Frontal cortex (tissue), 4 donors: ENCODE measurements at places on chromosomes 7 and 10. TPM values are rescaled to one million over a fixed set of nuclear protein-coding genes. Genes with fewer than 3 reads are reported as not detected.
A peak's percentile ranks its signal among the peaks of the same experiment; 100 is the strongest.

DNA sequence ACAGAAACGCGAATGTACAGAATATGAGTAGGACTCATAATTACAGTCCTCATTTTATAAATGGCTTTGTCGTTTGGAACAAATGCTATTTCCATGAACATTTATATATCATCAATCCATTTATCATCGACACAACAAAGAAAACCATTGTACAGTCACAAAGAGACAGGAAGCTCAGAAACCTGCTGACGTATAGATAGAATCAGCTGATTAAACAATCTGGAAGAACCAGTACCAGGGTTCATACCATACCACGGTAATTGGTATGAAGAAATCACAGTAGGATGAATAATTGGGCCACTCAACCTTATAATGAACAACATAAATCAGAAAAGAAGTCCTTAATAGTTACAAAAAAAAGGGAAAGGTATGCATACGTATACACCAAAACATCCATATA, 295.0 kb downstream of the PARD3 start:
- no peak for DNase-seq

The SLC26A4 gene
- total RNA-seq: 4.1 TPM

The FHIP2A gene
- total RNA-seq: 48.5 TPM

DNA sequence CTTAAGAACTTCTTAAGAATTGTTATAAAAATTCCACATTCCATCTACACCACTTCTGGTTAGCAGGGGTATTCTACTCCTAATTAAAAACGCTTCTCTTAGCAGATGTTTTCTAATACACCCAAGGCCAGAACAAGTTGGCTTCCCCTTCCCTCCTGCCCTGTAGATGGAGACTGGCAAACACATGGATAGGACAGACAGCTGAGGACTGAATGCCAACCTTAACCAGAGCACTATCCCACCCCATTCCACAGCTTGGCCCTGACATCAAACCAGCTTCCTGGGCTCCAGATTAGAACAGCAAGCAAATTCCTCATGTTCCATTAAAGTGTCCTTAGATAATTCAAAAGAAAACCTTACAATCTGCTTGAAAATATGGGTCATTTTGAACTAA, 56.6 kb upstream of the IL6 start:
- no peak for DNase-seq

The MTURN gene
- total RNA-seq: 368 TPM

- no peak for DNase-seq
Observed at GRCh38 chr10:73141603-73142002, 26.2 kb downstream of the ECD start.

The ITPRID1 gene
- total RNA-seq: 1.2 TPM

The GPR158 gene
- total RNA-seq: 9.0 TPM

GRCh38 chr10:43211030-43211429, 55.8 kb downstream of the RASGEF1A start:
- no peak for DNase-seq

The SEC31B gene
- total RNA-seq: 3.7 TPM

The POLR3A gene
- total RNA-seq: 39.1 TPM

DNA sequence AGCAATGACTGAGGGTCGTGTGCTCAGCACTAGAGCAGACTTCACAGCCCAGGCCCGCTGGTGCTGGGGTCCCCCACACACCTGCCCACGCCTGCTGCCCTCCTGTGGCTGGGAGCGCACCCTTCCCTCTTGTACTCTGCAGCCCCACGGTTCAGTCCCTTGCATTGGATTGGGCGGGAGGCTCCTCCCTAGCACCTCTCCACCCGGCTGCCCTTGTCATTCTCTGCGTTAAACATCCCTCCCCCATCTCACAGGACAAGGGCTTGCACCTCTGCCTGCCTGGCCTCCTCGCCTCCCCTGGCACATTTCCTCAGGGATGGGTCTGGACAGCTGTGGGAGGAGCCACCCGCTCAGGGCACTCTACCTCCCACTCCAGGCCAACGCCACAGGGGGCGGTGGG, 68.6 kb downstream of the ALOX5 start:
- no peak for DNase-seq

DNA sequence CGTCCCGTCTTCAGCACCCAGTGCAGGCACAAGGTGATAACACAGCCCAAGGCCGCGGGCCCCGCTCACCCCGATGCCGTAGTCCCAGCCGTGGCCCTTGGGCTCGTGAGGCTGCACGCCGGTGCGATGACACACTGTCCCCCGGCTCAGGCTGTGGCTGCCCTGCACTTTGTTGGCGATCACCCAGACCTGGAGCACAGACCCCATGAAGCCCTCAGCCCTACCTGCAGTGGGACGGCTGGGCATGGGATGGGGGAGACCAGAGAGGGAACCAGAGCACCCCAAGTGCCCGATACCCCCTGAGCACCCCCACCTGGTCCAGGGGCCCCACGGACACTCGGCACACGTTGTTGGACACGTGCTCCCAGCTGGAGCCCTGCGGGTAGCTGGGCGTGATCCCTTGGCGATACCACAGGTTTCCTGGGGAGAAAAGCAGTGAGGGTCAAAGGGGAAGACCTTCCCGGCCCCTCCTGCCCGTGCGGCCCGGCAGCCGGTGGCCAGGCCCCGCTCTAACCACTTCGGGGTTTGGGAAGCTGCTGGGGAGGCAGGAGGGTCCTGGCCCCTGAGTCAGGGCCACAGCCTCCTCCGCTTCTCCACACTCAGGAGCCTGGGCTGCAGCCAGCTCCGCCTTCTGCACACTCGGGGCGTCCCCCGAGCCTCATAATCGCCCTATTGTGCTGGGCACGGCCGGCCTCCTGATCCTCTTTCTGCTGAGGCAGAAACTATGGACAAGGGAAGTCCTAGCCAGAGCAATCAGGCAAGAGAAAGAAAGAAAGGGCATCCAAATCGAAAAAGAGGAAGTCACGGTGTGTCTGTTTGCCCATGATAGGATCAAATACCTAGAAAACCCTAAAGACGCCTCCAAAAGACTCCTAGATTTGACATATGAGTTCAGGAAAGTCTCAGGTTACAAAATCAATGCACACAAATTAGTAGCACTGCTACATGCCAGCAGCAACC, 6.7 kb downstream of the BHLHA15 start:
- DNase-seq: peak; percentile 79

- DNase-seq: no peak
Observed at GRCh38 chr7:46397591-46397990, 476.5 kb upstream of the IGFBP3 start.

DNA sequence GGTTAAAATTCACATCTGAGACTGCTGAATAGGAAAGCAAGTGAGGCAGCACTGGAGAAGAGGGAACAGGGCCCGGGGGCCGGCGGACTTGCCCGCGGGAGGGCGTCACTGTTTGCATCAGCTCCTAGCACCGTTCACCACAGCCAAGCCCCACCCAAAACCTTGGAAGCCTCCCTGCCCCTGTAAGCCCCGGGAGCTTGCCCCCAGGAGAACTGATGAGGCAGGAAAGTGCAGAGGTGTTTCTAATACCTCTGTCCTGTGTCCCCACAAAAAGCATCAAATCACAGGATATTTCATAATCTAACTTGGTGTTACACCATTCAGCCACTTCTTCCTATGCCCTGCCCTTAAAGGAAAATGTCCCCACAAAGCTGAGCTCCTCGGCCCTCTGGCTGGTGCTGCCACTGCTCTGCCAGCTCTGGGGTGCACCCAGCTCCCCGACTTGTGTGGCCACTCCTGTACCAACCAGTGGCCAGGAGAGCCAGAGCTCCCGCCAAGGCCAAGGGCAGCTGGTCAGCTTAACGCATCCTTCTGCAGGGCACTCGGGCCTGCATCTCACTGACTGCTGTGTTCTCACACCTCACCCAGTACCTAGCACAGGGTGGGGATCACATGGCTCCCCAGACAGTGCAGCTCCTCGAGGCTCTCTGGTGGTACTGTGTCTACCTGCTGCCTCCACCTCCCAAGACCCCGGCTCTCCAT, 47.3 kb upstream of the CNPY1 start:
- no peak for DNase-seq

GRCh38 chr10:114337510-114338462, 66.5 kb downstream of the AFAP1L2 start:
- DNase-seq: no peak

GRCh38 chr7:134690614-134691504, 44.2 kb downstream of the BPGM start:
- DNase-seq: peak; percentile 26

DNA sequence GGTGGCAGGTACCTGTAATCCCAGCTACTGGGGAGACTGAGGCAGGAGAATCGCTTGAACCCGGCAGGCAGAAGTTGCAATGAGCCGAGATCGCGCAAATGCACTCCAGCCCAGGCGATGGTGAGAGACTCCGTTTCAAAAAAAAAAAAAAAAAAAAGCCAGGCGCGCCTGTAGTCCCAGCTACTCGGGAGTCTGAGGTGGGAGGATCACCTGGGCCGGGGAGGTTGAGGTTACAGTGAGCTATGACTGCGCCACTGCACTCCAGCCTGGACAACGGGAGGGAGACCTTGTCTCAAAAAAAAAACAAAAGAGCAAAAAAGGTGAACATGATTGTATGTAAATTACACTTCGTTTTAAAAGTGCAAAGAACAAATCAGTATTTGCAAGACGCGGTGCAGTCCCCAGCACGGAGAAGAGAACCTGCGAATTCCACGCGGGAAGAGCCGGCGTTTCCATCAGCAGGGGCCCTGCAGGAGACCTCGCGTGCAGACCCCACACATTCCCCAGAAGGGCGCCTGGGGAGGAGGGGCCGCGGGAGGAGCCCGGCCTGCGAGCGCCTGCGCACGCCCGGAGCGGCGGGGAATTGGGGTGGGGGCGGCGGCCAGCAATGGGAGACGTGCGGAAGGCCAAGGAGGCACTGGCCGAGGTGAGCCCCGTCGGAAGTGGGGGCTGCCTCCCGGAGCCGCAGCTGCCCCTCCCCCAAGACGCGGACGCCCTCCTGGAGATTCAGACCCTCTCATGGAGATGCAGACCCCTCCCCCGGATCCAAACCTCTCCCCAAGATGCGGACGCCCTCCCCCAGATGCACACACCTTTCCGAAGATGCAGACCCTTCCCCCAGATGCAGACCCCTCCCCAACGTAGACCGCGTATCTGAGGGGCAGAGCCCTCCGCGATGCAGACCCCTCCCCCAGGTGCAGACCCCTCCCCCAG, 16.7 kb upstream of the SUN1 start:
- DNase-seq: no peak

- DNase-seq: no peak
Observed at GRCh38 chr7:139854124-139854511, 25.1 kb downstream of the TBXAS1 start.

GRCh38 chr7:140551355-140552239, 72.3 kb upstream of the MKRN1 start:
- no peak for DNase-seq

The C10orf120 gene
- total RNA-seq: not detected

DNA sequence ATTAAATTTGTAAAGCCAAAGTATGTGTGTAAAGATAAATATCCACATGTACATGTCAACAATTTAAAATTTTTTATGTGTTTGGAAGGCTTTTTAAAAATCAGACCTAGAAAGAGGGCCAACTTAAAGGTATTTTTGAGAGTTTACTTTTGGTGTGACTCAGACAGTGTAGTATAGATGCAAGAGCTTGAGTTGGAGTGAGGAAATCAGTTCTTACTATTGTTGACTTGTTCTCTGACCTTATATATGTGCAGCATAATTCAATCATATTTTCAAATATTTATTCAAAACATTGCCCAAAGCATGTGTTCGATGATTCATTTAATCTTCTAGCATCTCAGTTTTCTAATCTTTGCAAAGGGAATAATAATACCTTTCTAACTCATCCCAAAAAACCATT, 243.7 kb upstream of the PRKCQ start:
- DNase-seq: no peak

- DNase-seq: no peak
Observed at GRCh38 chr7:112202816-112203215, 3.4 kb downstream of the DOCK4 start.

GRCh38 chr10:12875100-12875499, 126.4 kb downstream of the CCDC3 start:
- no peak for DNase-seq

The ANKRD61 gene
- total RNA-seq: under 0.01 TPM

GRCh38 chr10:65194555-65194954, 1673.4 kb downstream of the REEP3 start:
- no peak for DNase-seq

The GPC2 gene
- 75.0 TPM for total RNA-seq

DNA sequence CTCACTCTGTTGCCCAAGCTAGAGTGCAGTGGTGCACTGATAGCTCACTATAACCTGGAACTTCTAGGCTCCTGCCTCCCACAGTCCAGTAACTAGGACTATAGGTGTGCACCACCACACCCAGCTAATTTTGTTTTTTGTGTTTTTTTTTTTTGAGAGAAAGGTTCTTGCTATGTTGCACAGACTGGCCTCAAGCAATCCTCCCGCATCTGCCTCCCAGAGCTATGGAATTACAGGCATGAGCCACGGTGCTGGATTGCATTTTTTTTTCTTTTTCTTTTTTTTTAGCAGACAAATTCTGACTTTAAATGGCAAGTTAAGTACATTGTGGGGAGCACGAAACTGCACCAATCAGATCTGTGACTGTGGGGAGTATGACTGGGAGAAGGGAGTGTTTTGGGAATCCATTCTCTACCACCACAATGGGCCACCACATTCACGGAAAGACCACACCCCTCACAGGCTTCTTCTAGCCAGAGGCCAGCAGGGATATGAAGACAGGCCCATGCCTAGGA, 58.1 kb upstream of the MSMB start:
- no peak for DNase-seq

DNA sequence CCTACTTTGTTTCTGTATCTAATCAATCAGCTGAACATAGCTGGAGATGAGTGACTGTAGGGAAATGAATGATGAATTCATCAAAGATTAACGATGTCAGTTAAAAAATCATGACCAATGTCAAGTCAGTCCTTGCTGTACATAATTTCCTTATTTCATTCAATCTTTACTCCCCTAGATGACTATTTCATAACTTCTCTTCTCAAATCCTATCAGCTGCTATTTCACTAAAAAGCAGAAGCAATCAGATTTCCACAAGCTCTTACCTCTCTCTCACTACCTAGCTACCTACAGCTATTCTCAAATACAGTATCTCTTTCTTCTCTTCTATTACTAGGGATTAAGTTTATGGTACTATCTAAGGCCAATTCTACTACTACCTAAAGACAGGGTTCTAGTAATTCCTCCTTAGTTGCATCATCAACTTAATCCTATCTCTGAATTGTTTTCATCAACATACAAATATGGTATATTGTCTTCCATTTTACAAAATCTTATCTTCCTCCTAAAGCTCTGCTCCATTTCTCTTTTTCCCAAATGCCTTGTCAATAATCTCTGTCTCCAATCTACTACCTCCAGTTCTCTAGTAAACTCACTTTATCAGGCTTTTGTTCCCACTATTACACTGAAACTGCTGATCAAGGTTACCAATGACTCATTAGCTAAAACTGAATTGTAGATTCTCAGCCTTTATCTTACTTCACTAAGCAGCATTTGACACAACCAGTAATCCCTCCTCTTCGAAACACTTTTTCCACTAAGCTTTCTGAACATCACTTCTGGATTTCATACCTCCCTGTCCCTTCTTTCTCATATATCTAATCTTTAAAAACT, 28.4 kb downstream of the JMJD1C start:
- no peak for DNase-seq

The POP7 gene
- total RNA-seq: 52.6 TPM

The TAS2R41 gene
- not detected for total RNA-seq
